ENCODE measurements at places on chromosomes 7 and 10. TPM values are rescaled to one million over a fixed set of nuclear protein-coding genes. Genes with fewer than 3 reads are reported as not detected.

GRCh38 chr10:26215935-26216584 lies 514 bp upstream of the GAD2 start:
- H3K27me3 ChIP-seq: peaks cover 71% of the 10 kb centered on the region
- DNase-seq: no peak
- H3K4me1 ChIP-seq: peaks cover 39% of the 10 kb centered on the region
- no peak overlapping the region for H3K27ac ChIP-seq
- peak overlapping the region; percentile 55 for H3K4me3 ChIP-seq

- peaks cover 2% of the 10 kb centered on the region for H3K27me3 ChIP-seq
- no peak overlapping the region for H3K27ac ChIP-seq
- no peak overlapping the region for H3K4me3 ChIP-seq
- H3K4me1 ChIP-seq: no peaks in the 10 kb centered on the region
These were observed 519.3 kb upstream of the MKI67 start for GRCh38 chr10:128645486-128645885.

DNA sequence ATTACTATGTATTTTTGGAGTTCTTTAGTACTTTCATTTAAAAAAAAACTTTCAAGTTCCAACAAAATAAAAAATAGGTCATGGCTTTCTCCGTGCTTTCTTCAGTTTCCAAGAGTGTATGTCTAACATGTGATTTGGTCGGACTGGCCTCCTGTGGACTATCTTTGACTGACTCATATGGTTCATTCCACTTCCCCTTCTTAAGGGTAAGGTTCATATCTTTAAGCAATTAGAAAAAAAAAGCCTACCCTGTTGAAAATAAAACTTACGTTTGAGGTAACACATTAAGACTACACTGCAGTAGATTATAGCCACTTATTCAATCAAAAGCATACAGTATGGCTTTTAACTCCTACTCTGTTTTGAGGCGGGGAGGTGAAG lies 112.8 kb upstream of the AHR start:
- no peak for DNase-seq
- H3K36me3 ChIP-seq: no peaks in the 10 kb centered on the region
- H3K27me3 ChIP-seq: no peaks in the 10 kb centered on the region
- H3K27ac ChIP-seq: peak overlapping the region; percentile 67

DNA sequence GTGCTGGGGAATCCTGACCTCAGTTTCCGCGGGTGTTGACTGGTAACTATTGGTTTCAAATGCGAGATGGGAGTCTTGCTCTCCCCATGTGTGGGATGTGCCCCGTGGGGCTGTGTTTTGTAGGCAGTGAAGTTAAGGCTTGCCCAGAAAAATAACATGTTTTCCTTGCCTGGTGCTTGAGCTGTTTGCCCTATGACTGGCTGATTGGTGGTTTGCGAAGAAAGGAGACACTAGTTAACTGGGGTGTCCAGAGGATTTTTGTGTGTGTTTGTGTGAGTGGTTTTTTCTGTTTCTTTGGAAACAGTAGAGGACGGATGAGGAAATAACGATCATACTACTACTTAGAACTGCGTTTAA lies 61.9 kb downstream of the CREB5 start:
- H3K4me3 ChIP-seq: no peak overlapping the region
- H3K27ac ChIP-seq: no peak overlapping the region
- no peak for DNase-seq
- no peaks in the 10 kb centered on the region for H3K36me3 ChIP-seq
- H3K27me3 ChIP-seq: peaks cover 5% of the 10 kb centered on the region

DNA sequence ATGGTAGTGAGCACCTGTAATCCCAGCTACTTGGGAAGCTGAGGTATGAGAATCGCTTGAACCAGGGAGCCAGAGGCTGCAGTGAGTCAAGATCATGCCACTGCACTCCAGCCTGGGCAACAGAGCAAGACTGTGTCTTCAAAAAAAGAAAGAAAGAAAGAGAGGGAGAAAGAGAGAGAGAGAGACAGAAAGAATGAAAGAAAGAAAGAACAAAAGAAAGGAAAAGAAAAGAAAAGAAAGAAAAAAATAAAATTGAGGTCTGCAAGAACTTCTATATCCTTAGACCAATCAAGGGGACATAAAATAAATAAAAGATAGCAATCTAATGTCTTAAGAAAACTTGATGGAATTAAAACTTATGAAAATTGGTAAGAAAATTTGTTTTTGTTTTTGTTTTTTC lies 34.9 kb upstream of the PARD3 start:
- H3K4me3 ChIP-seq: no peak overlapping the region
- H3K4me1 ChIP-seq: no peaks in the 10 kb centered on the region
- no peaks in the 10 kb centered on the region for H3K36me3 ChIP-seq
- H3K27ac ChIP-seq: no peak overlapping the region

GRCh38 chr7:148903504-148903903 lies 19.4 kb upstream of the EZH2 start:
- H3K36me3 ChIP-seq: no peaks in the 10 kb centered on the region
- no peaks in the 10 kb centered on the region for H3K27me3 ChIP-seq
- H3K4me1 ChIP-seq: no peaks in the 10 kb centered on the region
- no peak overlapping the region for H3K4me3 ChIP-seq
- no peak overlapping the region for H3K27ac ChIP-seq

- no peaks in the 10 kb centered on the region for H3K27me3 ChIP-seq
- H3K27ac ChIP-seq: no peak overlapping the region
- H3K4me3 ChIP-seq: peak overlapping the region; percentile 64
- H3K36me3 ChIP-seq: no peaks in the 10 kb centered on the region
These were observed 1.9 kb downstream of the SEMA4G start for GRCh38 chr10:100970914-100971811.

DNA sequence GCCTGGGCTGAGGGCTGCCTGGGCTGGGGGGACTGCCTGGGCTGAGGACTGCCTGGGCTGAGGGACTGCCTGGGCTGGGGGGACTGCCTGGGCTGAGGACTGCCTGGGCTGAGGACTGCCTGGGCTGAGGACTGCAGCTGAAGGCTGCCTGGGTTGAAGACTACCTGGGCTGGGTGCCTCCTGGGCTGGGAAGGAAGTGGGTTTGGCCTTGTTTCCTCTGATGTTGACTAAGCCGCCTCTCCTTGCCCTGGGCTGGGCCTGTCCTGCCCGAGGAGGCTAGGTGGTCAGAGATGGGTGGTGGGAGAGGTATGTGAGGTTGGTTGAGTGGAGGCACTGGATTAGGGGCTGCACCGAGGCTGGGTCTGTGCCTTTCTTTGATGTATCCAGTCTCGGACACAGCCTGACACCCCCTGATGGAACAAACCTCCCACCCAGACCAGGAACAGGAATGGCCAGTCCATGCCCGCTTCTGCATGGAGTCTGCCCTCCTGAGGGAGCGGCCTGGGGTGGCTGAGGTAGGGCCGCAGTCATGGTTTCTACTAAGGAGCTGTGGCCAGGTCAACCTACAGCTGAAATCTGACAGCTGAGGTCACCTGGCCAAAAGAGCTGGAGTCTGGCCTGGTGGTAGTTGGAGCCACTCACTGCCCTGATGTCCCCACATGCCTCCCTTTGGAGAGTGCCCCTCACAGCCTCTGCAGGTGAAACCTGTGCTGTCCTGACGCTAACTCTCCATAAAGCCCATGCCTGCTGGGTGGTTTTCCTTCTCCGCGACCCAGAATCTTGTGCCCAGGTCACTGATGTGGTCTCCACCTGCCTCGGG lies 22.3 kb downstream of the SCART1 start:
- H3K4me1 ChIP-seq: peaks cover 2% of the 10 kb centered on the region
- DNase-seq: no peak

- H3K27ac ChIP-seq: no peak overlapping the region
- no peaks in the 10 kb centered on the region for H3K4me1 ChIP-seq
- peaks cover 31% of the 10 kb centered on the region for H3K27me3 ChIP-seq
These were observed 8.8 kb upstream of the TRPV6 start for GRCh38 chr7:142894112-142894984.

DNA sequence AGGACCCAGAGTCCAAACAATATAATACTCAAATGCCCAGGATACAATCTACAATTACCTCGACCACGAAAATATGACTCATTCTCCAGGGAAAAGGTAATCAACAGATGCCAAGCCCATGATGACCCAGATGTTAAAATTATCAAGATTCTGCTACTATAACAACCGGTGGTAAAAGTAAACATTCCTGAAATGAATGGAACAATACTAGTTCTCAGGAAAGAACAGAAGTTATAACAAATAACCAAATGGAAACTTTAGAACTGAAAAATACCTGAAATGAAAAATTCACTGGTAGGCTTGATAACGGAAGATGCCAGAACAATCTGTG lies 34.1 kb upstream of the GUSB start:
- H3K27ac ChIP-seq: no peak overlapping the region
- no peaks in the 10 kb centered on the region for H3K36me3 ChIP-seq
- no peak for DNase-seq
- no peaks in the 10 kb centered on the region for H3K4me1 ChIP-seq
- peaks cover 5% of the 10 kb centered on the region for H3K27me3 ChIP-seq

DNA sequence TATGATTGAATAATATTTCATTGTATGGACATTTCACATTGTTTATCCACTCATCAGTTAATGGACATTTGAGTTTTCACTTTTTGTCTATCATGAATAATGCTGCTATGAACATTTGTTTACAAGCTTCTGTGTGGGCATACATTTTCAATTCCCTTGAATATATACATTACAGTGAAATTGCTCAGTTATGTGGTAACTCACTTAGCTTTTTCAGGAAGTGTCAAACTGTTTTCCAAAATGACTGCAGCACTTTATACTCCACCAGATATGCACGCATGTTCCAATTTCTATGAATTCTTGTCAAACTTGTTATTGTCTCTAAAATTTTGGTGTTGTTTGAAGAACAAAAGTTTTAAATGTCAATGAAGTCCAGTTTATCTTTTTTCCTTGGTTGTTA lies 401.2 kb downstream of the THSD7A start:
- H3K27me3 ChIP-seq: no peaks in the 10 kb centered on the region
- H3K4me3 ChIP-seq: no peak overlapping the region
- H3K27ac ChIP-seq: no peak overlapping the region

GRCh38 chr7:11410656-11411644 lies 421.0 kb downstream of the THSD7A start:
- no peaks in the 10 kb centered on the region for H3K4me1 ChIP-seq
- H3K27me3 ChIP-seq: no peaks in the 10 kb centered on the region
- H3K27ac ChIP-seq: no peak overlapping the region
- no peaks in the 10 kb centered on the region for H3K36me3 ChIP-seq

- no peak overlapping the region for H3K27ac ChIP-seq
- peaks cover 7% of the 10 kb centered on the region for H3K27me3 ChIP-seq
These were observed 87.3 kb upstream of the CACUL1 start for GRCh38 chr10:118841881-118842605.

GRCh38 chr10:69483963-69484362 lies 32.7 kb downstream of the TSPAN15 start:
- no peak overlapping the region for H3K4me3 ChIP-seq
- no peak overlapping the region for H3K27ac ChIP-seq
- H3K27me3 ChIP-seq: no peaks in the 10 kb centered on the region

DNA sequence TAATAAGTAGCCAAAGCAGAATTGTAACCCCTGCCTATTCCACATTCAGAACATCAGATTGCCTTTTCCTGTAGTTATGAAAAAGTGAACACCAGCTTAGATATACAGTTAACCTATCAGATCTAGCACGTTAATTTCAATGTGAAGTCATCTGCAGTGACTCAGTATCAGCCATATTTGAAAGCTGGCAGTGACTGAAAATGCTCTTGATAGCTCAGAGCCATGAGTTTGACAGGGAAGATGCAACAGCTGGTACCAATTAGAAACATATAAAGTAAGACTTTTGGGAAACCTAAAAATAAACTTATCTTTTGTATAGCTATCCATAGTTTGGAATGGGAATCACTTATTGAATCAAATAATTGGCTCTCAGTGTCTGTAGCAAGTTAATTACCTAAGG lies 284.1 kb upstream of the NPSR1 start:
- H3K27me3 ChIP-seq: no peaks in the 10 kb centered on the region
- no peaks in the 10 kb centered on the region for H3K36me3 ChIP-seq
- H3K4me3 ChIP-seq: no peak overlapping the region

- no peak overlapping the region for H3K4me3 ChIP-seq
- H3K4me1 ChIP-seq: no peaks in the 10 kb centered on the region
- H3K36me3 ChIP-seq: no peaks in the 10 kb centered on the region
- H3K27me3 ChIP-seq: peaks cover 13% of the 10 kb centered on the region
- no peak overlapping the region for H3K27ac ChIP-seq
These were observed 11.6 kb downstream of the GCK start for GRCh38 chr7:44177570-44178131.

DNA sequence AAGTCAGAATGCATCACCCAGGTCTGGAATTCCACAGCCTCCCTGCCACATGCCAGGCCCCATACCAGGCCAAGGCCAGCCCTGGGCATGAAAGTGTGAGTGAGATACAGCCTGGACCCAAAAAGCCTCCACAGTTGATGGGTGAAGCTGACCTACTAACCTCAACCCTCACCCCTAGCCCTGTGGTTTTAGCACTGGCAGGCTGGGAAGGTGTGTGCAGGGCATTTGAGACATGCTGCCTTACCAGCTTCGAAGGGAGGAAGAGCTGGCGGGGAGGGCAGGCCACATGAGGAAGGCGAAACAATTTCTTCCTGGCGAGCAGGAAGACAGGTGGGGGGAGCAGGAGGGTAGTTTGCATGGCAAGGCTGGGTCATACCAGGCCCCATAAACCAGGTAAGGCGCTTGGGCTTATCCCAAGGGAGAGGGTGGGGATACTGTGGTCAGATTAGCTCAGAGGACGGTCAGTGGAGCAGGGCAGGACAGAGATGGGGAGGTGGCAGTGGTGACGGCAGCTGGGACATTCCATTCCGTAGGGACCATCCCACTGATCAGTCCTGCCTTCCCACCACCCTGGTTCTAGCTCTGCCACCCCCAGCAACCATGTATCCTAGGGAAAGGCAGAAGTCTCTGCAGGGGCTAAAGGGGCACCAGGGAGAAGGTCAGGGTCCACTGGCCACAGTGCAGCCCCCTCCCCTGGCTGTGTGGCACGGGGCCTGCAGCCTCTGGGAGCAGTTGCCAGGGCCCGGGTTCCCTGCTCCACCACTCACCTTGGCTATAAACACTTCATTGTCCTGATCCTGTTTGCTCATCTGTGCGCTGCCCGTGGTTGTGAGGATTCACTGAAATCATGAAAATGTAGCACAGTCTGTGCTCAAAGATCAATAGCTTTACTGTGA lies 155.8 kb downstream of the NRF1 start:
- H3K4me1 ChIP-seq: no peaks in the 10 kb centered on the region
- peaks cover 4% of the 10 kb centered on the region for H3K27me3 ChIP-seq
- no peak overlapping the region for H3K4me3 ChIP-seq
- H3K27ac ChIP-seq: no peak overlapping the region
- H3K36me3 ChIP-seq: no peaks in the 10 kb centered on the region

DNA sequence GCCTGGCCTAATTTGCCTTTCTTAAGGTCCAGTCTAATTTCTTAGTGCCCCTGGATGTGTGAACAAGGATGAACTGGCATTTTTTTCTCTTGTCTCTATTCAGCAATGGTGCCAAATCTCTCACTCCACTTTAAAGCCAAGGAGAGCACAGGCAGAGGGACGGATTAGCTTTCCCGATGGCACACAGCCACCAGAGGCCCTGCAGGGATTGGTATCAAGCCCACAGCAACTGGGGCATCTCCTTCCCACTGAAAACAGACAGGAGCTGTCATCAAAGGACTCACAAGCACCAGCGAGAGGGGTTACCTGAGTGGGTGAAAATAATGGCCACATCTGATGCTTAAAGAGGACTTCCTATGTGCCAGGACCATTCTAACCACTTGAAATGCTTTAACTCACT lies 83.1 kb downstream of the ITIH5 start:
- H3K27me3 ChIP-seq: peaks cover 2% of the 10 kb centered on the region
- H3K27ac ChIP-seq: no peak overlapping the region
- DNase-seq: no peak

GRCh38 chr10:124308811-124309210 lies 109.9 kb downstream of the OAT start:
- H3K4me3 ChIP-seq: no peak overlapping the region
- peaks cover 5% of the 10 kb centered on the region for H3K27me3 ChIP-seq
- no peak overlapping the region for H3K27ac ChIP-seq
- no peaks in the 10 kb centered on the region for H3K4me1 ChIP-seq
- no peaks in the 10 kb centered on the region for H3K36me3 ChIP-seq

Gene UCMA
- not detected for total RNA-seq

Gene AEBP1
- total RNA-seq: 17.4 TPM

Gene LRRD1
- total RNA-seq: not detected

Gene EMX2
- not detected for total RNA-seq

Gene GIMAP8
- 0.22 TPM for total RNA-seq
